ENCODE measurements at places on chromosomes 5 and 9.
A peak's percentile ranks its signal among the peaks of the same experiment; 100 is the strongest.

DNA sequence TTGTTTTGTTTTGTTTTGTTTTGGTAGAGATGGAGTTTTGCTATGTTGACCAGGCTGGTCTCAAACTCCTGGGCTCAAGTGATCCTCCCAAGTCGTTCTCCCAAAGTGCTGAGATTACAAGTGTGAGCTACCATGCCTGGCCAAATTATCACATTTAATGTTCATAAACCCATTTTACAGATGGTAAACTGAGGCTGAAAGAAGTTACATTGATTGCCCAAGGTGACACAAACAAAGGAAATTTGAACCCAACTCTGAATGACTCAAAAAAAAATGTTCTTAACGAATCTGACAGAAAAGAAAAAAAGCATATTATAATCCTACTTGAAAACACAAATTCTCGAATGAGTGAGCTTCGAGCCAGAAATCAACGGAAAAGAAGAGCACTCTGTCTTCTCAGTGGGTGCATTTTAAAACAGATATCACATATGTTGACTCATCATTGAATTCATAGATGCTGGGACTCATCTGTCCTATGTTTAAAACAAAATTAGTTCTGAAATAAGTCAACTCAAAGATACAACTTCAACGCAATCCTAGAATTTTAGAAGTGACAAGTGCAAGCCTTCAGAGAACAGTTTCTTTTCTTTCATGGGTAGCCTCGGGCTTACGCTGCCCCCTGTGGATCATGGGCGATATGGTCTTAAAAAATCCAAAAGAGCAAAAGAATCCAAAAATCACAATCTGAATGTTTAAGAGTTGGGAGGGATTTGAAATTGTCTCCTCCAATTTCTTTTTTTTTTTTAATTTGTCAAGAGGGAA lies 28.4 kb downstream of the TIMD4 start:
- DNase-seq = no peak

DNA sequence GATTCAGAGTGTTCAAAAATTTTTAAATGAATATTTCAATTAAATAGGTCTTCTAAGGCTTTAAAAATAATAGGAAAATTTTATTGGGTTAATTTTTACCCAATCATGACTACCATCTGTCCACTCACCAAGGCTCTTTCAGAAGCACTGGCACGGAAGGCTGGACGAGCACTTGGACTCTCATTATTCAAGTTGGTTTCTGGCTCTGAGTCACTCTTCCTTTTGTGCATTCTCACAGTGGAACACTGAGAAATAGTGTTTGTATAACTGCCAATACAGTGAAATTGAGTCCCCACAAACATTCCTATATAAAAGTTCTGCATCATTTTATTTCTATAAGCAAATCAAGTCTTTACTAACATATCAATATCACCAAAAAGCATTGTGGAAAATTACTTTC lies 1149.0 kb downstream of the EFNA5 start:
- DNase-seq = no peak

DNA sequence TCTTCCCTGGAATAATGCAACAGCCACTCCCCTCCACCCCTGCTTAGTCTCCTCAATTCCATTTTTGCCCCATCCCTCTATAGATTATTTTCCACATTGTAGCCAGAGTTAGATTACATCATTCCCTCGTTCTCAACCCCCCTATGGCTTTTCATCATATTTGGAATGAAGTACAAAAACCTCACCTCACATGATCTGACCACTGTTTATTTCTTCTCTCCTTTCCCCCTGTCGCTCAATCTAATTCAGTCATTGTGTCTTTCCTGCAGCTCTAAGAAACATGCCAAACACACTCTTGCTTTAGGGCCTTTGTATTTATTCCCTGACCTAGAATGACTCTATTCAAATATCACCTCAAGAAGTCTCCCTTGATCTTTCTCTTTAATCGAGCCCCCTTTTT lies 22.6 kb upstream of the HK3 start:
- no peak for DNase-seq

DNA sequence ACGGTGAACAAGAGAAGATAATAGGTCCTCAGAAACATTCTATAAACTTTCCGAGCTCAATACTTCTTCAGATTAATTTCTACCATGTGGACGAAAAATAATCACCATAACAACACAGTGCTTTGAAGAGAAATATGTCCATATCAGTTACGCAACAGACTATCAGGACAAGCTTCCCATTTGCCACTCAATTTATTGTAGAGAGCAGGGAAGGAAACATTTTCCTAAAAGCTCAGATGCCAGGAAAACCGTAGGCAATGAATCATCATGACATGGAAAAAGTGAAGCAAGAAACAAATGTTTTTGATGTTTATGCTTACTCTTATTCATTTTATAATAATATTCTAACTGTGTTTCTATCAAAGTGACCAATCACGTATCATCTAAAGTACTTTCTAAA lies 87.6 kb downstream of the S1PR3 start:
- DNase-seq = no peak

DNA sequence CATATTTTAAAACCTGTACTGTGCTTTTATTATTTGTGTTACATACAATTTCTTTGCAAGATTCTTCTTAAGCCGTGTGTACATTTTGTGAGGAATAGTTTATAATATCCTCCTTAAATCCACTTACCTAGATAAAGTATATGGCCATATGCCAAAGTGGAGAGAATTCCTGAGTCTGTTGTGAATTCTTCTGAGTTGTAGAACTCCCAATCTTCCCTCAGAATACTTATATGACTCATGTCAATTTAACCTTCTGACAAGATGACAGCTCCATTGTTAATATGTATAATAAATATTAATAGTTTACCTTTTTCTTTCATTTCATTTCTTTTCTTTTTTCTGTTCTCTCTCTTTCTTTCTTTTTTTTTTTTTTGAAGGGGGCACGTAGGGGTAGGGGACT lies 6.0 kb upstream of the RICTOR start:
- no peak for DNase-seq

GRCh38 chr9:70488793-70489105 lies 74.3 kb upstream of the KLF9 start:
- no peak for DNase-seq

DNA sequence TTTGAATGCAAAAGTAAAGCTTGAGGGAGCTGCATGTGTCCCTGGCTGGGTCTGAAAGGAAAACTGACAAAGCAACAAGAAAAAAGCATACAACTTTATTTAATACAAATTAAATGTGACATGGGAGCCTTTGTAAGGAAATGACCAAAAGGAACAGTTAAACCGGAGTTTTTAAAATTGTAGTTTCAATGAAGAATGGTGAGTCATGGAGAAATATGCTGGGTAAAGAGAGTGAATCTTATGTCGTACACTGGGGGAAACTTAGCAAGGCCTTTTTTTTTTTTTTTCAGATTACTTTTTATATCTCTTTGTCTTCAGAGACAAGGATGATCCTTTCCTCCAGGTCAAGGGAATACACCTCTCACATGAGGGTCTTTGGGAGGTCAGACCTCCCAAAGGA lies 50.1 kb upstream of the FBXL17 start:
- DNase-seq = no peak

GRCh38 chr9:14533867-14534640 lies 159.2 kb downstream of the ZDHHC21 start:
- DNase-seq = no peak

- DNase-seq = no peak
Observed at GRCh38 chr9:18359335-18359734, 114.6 kb upstream of the ADAMTSL1 start.

DNA sequence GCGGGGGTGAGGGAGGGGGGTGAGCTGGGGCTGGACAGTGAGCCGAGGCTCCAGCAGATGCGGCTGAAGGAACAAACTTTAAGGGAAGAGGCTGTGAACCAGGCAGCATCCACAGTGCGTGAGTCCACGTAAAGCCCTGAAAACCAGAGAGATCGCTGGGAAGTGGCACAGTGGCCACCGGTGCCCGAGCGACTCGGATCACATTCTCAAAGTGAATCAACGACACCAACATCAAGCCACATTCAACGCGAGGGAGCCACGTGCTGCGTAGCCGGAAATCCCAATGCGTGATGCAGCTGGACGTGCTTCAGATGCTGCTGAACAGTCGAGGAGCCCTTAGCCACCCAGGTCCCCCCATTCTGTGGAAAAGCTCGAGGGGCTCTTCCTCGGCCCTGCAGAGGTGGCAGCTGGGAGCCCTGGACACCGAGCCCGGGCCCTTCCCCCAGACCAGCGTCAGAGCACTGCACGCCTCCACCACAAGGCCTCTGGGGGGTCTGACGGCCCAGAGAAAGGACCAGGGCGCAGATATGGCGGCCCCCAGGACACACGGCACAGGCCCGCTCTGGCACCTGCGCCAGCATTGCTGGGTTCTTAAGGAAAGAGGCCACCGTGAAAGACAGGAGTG lies 53.7 kb upstream of the EXOC3 start:
- DNase-seq = no peak

DNA sequence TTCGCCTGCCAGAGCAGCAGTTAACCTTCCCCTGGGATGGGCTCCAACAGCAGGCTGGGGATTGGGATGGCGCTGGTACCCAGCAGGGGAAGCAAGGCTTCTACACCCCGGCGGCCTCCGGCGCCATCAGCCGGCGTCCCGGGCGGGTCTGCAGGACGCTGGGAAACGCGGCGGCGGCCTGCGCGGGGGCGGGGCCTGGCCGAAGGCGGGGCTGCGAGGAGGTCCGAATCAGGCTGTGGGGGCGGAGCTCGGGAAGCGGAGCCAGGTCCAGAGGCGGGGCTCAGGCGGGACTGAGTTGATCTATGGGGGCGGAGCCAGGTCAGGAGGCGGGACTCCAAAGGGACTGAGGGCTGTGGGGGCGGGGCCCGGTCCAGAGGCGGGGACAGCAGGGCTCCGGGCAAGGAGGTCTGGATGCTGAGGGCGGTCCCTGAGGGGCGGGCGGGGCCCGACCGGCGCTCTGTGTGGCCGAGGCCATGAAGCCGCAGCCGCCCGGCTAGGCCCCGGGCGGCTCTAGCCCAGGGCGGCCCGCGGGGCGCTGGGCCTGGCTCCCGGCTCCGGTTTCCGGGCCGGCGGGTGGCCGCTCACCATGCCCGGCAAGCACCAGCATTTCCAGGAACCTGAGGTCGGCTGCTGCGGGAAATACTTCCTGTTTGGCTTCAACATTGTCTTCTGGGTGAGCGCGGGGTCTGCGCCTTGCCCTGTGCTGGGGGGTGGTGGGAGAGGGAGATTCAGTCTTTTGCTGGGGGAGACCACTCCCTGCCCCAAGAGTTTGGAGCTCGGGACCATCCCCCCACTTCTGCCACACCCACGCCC lies at the start of gene TSPAN17:
TSS of gene TSPAN17 (plus strand) at position 455 of the 813 bp plus-strand sequence. CDS start at position 587, 132 bp downstream.
- DNase-seq = peak; percentile 68

- no peak for DNase-seq
Observed at GRCh38 chr9:83459830-83460229, 78.4 kb downstream of the FRMD3 start.

GRCh38 chr5:80109646-80110478 lies 74.7 kb downstream of the THBS4 start:
- no peak for DNase-seq

DNA sequence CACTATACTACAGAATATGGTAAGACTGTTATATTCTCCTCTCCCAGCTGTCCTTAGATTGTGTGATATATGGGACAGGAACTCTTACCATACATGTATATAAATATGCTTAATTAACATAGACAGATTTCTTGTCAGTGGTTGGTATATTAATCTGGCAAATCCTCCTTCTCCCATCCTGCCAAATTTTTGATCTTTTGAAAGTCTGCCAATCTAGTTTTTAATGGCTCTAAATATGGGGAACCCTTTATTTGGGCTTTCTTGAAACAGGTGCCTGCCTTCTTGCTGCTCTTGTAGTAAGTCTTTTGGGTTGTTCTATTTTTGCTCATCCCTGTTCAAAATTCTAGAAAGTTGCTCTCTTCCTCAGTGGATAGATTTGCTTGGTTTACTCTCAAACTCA lies 63.5 kb downstream of the SPATA31D1 start:
- no peak for DNase-seq

DNA sequence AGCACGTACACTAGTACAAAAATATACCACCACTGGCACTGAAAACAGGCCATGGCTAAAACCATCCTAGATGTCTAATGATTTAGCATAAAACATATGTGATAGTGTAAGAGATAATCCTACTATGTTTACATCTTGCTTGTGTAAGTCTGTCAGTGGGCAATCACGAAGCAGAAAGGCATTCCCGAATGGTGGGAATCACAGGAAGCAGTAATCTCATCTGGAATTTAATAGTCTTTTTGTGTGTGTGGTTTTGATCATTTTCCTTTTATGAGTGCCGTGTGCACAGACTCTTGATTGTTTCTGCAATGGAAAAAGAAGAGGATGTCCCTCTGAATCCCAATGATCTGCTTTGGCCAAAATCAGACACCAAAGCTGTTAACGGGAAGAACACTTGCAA lies 200.5 kb downstream of the EBF1 start:
- peak; percentile 42 for DNase-seq

GRCh38 chr5:151581347-151581746 lies 9.8 kb downstream of the FAT2 start:
- no peak for DNase-seq

GRCh38 chr5:76943006-76943405 lies 9.8 kb upstream of the CRHBP start:
- DNase-seq = no peak

DNA sequence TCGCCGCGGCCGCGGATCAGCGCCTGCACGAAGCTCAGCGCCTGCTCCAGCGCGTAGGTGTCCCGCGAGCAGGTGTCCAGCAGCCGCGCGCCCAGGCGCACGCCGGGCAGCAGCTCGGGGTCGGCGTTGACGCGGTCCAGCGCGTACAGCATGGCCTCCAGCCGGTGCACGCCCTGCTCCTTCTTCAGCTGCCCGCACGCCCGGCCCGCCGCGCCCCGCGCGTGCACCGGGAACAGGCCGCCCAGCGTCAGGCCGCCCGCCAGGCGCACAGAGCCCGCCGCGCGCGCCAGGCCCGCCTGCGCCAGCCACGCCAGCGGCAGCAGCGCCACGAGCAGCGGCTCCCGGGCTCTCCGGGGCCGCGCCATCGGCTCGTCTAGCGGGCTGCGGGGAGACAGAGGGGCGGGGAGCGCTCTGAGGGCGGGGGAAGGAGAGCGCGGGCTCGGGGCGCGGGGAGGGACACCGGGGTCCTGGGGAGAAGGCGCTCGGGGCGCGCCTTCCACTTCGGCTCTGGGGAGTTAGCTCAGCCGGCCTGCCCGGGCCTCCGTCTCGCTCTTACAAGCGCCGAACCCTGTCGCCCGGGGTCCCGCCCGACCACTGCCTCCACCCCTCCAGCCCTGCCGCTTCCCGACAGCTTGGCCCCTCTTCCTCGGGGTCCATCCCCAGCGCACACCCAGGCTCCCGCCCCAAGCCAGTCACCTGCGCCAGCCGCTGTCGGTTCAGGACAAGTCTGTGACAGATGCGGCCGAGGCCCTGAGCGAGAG lies at the start of gene GRM6:
TSS of gene GRM6 (minus strand) at position 741 of the 761 bp plus-strand sequence. CDS start at position 365, 376 bp downstream.
- no peak for DNase-seq

DNA sequence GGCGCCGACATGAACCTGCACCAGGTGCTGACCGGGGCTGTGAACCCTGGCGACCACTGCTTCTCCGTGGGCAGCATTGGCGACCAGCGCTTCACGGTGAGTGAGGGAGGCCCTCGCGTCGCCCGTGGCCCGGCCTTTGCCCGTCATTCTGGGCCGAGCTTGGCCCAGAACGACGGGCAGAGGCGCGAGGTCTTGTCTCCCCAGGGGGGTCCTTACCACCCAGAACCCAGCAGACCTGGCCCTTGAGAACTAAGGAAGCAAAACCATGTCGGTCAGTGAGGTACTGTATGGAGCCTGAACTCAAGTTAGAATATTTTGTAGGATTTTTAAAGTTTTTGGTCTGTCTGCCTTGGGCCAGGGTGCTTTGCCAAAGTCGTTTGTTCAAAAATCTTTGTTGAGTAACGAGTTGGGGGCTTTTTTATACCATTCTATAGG lies 691 bp downstream of the DMXL1 start:
- DNase-seq = no peak

Measured in SK-N-MC (cell line).